ENCODE measurements at places on chromosomes 3 and 15.

DNA sequence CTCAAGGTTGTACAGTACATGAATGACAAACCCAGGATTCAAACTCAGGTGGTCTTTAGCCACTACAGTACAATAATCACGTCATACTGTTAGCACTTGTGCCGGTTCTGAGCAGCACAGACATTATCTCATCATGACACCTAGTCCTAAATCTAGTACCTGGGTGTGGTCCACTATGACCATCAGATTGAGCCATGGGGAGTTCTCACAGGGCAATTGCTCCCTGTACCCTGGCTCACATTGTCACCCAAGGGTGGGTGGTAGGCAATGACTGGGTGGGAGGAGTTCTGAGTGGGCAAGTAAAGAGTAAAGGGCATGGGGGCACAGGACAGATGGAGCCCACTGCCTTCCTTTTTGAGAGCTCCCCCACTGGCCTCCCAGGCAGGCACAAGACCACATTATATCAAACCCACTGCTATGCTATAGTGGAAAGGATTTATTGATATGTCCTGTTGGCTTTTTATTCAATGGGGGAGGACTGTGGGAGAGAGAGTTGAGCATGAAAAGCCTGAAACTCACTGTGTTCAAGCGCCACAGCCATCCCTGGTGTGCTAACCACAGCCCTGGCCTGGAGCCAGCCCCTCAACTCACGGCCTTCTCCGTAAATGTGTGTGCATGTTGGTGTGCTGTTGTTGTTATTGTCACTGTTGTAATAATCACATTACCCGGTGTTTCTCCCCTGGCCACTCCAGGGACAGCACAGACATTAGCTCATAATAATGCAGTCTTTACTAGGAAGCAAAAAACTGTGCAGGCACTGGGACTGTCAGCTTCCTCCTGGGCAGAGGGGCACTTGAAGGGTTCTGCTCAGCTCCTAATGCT, 27.3 kb downstream of the ADCY5 start:
- no peak for DNase-seq

DNA sequence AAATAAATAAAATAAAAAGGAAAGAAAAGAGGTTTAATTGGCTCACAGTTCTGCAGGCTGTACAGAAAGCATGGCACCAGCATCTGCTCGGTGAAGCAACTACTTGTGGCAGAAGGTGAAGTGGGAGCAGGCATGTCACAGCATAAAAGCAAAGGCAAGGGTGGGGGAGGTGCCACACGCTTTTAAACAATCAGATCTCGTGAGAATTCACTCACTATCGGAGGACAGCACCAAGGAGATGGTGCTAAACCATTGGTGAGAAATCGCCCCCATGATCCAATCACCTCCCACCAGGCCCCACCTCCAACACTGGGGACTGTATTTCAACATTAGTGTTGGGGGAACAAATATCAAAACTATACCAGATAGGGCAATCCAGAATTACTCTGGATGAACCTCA, 15.3 kb downstream of the SCG3 start:
- DNase-seq: no peak

DNA sequence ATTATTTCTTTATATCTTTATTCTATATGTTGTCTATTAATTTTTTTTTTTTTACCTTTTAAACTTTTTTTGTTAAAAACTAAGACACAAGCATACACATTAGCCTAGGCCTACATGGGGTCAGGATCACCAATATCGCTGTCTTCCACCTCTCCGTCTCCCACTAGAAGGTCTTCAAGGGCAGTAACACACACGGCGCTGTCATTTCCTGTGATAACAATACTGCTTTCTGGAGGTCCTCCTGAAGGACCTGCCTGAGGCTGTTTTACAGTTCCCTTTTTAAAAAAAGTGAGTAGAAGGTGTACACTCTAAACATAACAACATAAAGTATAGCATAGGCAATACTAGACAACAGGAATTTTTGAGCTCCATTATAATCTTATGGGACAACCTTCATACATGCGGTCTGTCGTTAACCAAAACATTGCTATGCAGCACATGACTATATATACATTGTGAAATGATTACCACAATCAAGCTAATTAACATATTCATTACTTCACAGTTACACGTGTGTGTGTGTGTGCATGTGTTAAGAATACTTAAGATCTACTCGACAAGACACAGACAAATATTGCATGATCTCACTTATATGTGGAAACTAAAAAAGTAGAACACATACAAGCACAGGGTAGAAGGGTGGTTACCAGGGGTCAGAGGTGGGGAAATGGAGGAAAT, 20.8 kb downstream of the RAB6B start:
- no peak for DNase-seq

DNA sequence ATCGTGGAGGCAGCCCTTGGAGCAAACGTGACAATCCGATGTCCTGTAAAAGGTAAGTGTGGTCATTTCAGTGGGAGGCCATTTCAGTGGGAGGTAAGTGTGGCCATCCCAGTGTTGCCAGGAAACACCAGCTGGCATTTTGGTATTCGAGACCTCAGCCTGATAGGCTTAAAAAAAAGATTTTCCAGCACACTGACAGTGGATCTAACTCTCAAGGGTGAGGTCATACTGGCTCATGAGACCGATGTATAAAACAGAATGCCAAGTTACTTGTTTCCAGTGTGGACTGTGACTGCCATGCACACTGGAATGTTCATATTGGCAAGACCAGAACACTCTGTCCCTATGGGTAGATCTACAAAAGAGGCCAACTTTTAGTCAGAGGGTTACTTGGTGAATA, 244.4 kb upstream of the GOLGA6L4 start:
- no peak for DNase-seq

GRCh38 chr3:38165722-38166387, 518 bp downstream of the OXSR1 start:
- no peak for DNase-seq

All from activated CD8-positive, alpha-beta memory T cell treated with anti-CD3 and anti-CD28 coated beads for 4 hours (primary cell).